ENCODE measurements at places on chromosomes 6 and 20.

DNA sequence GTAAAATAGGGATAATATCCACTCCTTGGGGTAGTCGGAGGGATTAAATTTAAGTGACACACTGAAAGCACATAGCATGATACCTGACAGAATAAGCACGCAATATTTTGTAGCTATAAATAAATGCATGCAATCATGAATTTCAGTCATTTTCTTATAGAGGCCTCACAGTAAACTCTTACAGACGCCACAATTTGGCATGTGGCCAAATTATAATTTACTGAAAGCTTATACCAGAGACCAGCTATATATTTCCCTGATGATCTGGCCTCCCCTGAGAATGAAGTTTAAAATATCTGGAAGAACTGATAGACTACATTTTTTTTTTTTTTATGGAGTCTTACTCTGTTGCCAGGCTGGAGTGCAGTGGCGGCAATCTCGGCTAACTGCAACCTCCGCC is 40.9 kb downstream of the QRSL1 start:
- no peak for DNase-seq

GRCh38 chr6:44682987-44683779 is 295.7 kb downstream of the CDC5L start:
- no peak for DNase-seq

GRCh38 chr6:141470810-141471209 is 661.9 kb upstream of the GJE1 start:
- no peak for DNase-seq

DNA sequence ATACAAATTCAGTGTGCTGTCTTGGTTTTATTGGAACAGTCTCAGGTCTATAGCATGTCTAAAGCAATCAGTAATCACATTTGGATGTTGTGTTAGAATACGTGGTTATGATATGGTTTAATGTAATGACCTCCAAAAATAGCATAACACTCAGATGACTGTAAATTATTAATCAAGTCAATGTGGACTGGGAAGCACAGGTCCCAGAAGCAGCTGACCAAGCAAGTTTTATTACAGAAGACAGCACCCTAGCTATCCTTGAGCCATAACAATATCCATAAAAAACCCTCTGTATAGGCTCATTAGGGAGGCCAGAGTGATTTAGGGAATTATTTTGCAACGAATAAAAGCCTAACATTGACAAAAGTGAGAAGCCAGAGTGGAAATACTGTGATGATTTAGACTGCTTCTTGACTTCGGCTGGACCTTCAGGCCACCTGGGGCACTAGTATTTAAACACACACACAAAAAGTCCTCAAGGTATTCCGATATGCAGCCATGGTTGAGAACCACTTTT is 66.9 kb downstream of the RSPH3 start:
- no peak for DNase-seq

GRCh38 chr6:25169961-25170360 is 109.2 kb upstream of the CARMIL1 start:
- DNase-seq, result no peak

DNA sequence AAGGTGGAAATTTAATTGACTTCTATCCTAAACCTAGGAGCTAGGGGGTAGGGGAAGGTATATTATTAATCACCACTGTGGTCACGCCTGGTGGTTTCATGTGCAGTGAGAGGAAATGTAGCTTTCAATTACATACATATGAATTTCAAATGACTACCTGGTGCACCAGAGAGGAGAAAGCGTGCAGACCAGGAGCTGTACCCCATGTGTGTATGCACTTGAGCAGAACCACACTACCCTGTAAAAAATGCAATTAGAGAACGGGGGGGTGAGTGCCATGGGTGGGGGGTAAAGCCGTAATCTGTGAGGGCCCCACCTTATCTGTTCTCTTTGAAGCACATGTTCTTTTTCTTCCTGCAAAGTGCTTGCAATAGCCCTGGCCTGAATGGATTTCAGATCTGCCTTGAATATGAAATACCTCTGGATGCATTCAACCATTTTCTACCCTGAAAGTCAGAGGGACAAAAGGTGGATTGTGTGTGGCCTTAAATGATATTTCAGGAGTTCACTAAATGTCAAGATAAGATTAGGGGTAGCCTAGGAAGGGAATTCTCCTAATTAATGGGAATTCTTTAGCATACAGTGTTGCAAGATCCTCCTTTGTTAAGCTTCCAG is 30.9 kb upstream of the EDN3 start:
- no peak for DNase-seq

GRCh38 chr6:137915790-137916189 is 48.7 kb downstream of the TNFAIP3 start:
- no peak for DNase-seq

- DNase-seq, result no peak
Observed at GRCh38 chr20:63101781-63102720, 95.3 kb upstream of the BHLHE23 start.
